ENCODE measurements at places on chromosomes 12 and 14.

DNA sequence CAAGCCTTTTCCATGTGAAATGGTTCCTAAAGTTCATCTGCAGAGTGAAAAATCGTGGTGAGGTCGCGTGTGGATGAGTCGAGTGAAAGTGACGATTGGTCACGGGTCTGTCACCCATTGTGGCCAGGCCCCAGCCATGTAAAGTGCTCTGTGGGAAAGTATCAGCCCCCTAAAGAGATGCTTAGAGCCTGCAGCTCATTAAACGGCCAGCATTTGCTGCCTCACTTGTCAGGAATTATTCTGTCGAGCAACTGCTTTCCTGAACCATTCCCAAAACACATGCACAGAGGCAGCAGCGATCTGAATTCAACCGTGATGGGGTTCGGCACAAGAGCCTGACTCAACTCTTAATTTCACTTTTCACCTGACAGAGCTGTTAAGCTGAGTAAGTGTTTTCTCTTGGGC is 16.0 kb downstream of the DBX2 start:
- no peak for DNase-seq

GRCh38 chr14:67137744-67138371 is 51.4 kb upstream of the GARIN2 start:
- DNase-seq, result no peak

DNA sequence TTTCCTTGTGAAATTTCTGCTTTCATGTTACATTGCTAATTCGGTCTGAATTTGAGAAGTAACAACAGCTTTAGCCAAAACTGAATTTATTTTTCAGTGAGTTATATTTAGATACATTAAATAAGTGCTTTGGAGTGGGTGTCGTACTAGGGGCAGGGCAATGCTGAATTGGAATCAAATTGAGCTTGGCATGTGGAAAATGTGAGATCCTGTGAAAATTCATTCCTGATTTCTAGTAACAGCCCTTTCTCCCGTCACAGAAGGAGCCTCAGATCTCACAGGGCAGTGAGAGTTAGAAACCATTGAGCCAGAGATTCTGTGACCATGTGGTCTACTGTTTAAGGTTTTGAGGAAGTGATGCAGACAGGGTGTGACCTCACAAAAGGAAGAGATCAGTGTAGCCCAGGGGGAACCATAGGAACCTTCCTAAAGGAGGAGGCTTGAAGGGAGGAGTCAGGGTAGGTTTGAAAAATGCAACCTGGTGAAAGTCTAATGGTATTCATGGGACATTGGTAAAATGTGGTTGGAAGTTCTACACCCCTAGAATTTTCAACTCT is 1136.8 kb downstream of the AACS start:
- no peak for DNase-seq

GRCh38 chr14:63418020-63418419 is 99.3 kb upstream of the GPHB5 start:
- no peak for DNase-seq

DNA sequence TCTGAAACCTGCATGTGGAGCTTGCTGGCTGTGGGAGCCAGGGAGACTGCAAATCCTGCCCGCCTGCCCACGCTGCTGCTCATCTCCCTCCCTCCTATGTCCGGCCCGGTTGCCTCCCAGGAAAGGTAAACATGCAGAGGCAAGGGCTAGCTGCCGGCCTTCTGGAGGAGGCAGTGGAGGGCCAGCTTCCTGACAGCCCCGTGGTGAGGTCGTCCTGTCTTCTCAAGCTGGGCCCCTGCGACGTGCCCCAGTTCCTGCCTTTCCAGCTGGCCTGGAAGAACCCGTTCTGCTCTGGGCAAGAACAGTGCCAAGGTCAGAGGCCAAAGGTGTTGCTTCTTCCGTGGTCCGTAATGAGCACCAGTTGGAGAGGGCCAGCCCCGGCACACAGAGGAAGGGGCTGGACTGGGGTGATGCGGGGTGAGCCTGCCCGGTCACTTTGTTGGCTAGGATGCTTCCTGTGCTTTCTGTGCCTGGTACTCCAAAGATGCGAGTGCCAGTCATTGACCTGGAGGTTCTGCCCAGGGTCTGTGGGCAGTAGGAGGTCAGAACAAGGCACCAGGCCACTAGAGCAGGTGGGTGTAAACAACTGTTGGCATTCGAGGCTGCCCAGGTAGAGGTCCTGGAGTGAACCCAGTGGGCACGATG is 25.3 kb downstream of the TPCN1 start:
- DNase-seq, result no peak

DNA sequence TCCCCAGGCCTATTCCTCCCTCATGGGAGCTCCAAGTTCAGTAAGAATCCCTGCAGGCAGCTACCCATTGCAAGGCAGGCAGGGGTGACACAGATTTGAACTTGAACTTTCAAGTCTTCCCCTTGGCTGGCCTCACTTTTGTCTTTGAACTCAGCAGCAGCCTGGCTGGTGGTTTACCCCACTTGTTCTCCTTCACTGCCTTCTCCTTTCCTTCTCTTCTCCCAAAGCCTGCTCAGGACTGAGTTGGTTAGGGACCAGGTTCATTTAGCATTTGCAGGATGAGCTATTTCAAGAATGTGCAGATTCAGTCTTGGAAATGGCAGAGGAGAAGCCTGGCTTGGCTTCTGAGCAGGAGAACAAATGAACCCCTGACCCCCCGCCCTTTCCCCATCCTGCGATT is 67.7 kb upstream of the TBX3 start:
- DNase-seq, result no peak

GRCh38 chr12:2856051-2856450 is 788 bp downstream of the TEX52 start:
- no peak for DNase-seq

GRCh38 chr14:89231426-89232113 is 185.5 kb downstream of the FOXN3 start:
- DNase-seq, result no peak

DNA sequence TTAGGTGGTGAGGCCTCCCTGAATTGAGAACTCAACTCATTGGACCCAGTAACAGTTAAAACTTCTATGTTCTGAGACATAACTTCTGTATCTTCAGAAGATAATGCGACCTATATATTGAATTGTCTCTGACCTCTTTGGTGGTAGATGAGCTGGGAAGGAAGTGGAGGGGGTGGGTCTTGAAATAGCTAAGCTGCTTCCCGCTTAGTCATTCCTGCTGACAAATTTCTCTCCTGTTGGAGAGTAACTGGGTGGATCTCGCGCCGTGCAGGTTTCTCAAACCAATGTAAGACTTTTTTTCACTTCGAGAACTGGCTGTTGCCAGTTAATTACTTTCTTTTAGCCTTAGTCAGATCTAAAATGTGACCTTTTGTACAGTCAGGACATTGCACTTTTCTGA is 100.8 kb downstream of the PPHLN1 start:
- no peak for DNase-seq

DNA sequence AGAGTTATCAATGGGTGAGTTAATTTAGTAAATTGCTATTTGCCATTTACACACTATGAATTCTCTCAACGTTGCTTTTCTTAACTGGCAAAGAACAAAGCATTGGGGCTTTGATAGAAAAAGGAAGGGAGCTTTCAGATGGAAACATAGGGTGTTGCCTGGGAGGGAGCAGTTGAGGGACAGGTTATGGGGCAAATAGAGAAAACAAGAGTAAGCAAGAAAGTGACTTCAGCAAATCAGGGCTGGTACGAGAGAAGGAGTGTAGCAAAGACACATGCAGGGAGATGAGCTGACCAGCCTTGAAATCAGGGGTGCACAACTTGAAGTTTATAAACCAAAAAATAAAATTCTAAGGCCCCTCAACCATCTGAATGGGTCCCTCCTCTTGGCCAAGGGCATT is 15.7 kb downstream of the ESR2 start:
- DNase-seq, result no peak

DNA sequence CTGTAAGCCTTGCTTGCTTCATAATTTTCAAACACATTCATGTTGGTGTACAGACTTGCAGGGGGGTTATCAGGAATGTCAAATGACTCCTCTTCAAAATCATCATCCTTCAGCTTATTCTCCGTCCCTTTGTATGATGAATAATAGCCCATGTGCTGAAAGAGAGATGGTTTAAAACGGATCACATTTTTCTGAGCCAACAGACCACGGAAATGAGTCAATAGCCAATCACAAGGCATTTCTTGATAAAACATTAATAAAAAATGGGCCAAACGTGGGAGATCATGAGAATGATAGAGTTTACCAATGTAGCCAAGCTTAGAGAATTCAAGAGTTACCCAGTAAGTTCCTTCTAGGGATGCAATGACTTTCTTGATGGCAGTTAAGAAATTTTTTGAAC is 105.5 kb downstream of the NTS start:
- no peak for DNase-seq

GRCh38 chr14:69651664-69652063 is 40.3 kb downstream of the SUSD6 start:
- DNase-seq, result no peak

DNA sequence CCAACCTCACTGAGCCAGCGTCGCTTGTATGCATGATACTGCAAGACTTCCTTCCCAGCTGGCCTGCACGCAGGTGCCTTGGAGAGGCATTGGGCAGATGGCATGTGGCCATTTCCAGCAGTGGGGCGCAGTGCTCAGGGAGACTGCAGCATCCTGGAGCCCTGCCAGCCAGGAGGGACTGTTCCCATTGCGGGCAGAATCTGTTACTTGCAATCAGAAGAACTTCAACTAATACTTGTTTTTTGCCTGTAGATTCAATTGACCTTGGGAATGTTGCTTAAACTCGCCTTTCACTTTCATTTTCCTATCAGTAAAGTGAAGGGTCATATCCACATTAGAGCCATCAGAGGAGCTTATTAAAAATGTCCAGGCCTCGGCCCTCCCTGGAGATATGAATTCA is 29.8 kb downstream of the ANKRD9 start:
- no peak for DNase-seq

- no peak for DNase-seq
Measured at GRCh38 chr12:46073321-46073720, 82.9 kb upstream of the SCAF11 start.

DNA sequence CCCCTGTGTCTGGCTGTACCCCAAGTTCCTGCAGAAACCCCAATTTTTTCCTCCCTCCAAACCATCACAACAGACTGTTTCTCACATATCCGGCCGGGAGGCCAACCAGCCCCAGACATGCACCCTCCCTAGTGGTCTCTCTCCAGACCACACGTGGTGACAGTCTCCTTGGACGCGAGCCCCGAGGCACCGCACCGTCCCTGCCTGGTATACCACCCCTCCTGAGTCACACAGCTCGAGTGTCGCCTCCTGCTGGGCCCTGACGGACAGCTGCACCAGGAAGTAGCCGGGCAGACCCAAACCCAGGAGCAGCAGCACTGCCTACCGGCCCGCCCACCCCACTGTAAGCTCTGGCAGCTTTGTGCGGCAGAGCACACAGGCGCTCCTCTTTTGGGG is 97.4 kb downstream of the RFLNA start:
- DNase-seq, result no peak

DNA sequence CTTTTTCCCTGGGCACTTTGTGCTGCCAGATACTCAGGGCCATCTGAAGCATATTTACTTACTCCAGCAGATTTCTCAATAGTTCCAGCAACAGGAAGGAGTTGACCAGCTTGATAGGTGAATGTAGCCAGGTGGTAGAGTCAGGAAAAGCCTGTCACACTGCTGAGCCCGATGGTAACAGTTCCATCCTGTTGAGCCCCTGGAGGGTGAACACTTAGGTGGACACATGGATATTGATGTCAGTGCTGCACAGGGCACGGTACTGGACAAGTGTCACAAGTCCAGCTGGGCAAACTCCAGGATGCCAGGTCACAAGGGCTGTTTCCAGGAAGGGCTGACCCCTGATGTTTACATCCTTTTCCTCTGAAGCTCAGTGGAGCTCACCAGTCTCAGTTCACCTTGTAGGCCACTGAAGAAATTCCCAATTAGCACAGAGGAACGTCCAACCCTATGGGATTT is 2.3 kb upstream of the SMOC1 start:
- no peak for DNase-seq

GRCh38 chr12:82910246-82910893 is 223.7 kb downstream of the TMTC2 start:
- DNase-seq, result no peak

DNA sequence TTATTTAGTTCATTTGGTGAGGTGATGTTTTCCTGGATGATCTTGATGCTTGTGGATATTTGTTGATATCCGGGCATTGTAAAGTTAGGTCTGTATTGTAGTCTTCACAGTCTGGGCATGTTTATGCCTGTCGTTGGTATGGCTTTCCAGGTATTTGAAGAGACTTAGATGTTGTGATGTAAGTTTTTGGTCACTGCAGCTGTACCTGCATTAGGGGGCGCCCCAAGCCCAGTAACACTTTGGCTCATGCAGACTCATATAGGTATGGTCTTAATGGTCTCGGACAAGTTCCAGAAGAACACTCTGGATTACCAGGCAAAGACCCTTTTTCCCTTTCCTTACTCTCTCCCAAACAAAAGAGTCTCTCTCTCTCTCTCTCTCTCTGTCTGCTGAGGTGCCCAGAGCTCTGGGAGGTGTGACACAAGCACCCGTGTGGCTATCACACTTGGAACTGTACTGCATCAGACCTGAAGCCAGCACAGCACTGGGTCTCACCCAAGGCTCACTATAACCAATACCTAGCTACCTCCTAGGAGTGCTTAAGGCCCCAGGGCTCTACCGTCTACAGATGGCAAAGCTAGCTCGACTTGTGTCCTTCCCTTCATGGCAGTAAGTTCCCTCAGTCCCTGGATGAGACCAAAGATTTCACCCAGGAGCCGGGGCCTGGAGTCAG is 425.8 kb upstream of the ATXN7L3B start:
- DNase-seq, result no peak

DNA sequence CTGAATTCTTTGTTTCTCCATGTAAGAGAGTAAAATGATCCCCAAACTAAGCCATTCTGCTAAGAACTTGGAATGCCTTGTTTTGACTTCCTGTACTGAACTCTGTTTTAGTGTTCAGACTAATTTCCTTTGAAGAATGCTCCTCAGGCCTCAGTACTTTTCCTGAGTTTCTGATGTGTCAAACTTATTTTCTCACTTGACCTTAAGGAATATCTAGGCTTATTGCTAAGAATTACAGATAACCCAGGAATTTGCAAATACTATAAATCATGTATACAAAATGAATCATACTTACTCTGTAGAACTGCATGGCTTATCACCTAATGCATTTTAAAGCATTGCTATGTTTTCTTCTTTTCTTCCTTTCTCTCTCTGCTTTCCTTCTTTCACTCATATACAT is 93.1 kb upstream of the PKP2 start:
- no peak for DNase-seq

- DNase-seq, result no peak
Measured at GRCh38 chr14:88013750-88014349, 8.9 kb downstream of the GPR65 start.

GRCh38 chr12:14843425-14843887 is at the start of gene ART4:
Gene ART4, minus strand, starts transcription at chr12:14843526. Its CDS starts 413 bp downstream, at chr12:14843113.
- no peak for DNase-seq

- DNase-seq, result no peak
Measured at GRCh38 chr14:65910108-65910786, 497.7 kb downstream of the FUT8 start.

DNA sequence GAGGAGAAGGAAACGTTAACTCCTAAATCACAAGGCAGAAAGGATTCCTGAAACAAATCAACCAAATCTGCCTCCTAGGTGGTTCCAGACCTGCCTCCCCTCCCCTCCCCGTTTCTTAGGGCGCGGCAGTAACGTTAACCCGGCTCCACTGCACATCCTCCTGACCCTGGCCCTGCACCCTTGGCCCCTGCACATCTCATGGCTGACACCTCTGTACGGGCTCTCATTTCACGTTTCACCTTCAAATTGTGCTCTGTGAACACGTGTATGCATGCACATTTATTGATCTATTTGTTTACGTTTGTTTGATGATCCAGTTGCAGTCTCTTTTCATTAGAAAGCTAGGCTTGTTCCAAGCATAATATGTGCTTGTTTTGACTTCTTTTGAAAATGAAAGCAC is 358.1 kb downstream of the ADGRD1 start:
- no peak for DNase-seq
